ENCODE measurements at places on chromosomes 6 and 20.

- peak; percentile 72 for DNase-seq
Measured at GRCh38 chr20:51487565-51488268, 54.8 kb downstream of the NFATC2 start.

- DNase-seq = no peak
Measured at GRCh38 chr6:81084776-81085430, 667.6 kb downstream of the TENT5A start.

- no peak for DNase-seq
Measured at GRCh38 chr20:22412977-22413868, 171.1 kb downstream of the FOXA2 start.

DNA sequence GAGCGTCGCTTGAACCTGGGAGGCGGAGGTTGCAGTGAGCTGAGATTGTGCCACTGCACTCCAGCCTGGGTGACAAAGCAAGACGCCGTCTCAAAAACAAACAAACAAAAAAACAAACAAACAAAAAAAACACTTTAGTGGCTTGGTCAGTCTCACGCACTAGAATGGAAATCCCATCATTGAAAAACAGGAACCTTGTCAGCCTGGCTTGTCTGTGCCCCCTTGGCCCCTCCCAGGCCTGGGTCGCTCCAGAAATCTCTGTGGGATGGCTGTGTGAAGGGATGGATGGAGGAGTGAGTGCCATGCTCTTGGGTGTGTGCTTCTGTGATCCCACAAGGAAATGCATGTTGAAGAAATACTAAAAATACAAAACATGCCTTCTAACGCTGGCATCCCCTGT, 20.9 kb upstream of the NAA20 start:
- DNase-seq = no peak
